ENCODE measurements at places on chromosomes 6 and 20.

DNA sequence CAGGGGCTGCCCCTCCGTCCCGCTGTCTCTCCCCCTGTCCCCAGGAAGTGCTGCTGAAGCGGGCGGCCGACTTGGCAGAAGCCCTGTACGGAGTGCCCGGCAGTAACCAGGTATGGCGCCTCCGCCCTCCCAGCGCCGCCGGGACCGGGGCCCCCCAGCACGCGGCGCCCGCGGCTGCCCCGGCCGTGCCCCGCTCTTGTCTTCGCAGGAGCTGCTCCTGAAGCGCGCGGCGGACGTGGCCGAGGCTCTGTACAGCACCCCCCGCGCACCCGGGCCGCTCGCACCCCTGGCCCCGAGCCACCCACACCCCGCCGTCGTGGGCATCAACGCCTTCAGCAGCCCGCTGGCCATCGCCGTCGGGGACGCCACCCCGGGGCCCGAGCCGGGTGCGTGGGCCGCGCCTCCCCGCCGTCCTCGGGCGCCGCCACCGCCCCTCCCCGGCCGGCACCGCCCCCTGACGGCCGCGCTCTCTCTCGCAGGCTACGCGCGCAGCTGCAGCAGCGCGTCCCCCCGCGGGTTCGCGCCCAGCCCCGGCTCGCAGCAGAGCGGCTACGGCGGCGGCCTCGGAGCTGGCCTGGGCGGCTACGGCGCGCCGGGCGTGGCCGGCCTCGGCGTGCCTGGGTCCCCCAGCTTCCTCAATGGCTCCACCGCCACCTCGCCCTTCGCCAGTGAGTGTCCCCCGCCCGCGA is 48.4 kb downstream of the CPXM1 start:
- DNase-seq: no peak

DNA sequence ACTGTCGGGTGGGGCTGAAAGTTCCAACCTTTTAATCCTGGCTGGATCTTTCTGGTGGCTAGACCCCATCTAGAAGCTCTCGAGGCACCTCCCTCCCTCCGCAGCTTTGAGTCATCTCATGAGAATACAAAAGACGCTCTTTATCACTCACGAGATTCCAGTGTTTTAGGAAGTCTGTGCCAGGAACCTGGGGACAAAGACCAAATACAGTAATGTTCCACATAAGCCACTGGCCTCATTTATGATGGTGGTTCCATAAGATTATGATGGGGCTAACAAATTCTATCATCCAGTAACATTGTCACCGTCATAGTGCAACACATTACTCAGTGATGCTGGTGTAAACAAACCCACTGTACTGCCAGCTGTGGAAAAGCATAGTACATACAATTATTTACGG is 48.7 kb downstream of the NCOA7 start:
- no peak for DNase-seq

- DNase-seq: no peak
Measured at GRCh38 chr6:102039441-102039840, 645.9 kb downstream of the GRIK2 start.

DNA sequence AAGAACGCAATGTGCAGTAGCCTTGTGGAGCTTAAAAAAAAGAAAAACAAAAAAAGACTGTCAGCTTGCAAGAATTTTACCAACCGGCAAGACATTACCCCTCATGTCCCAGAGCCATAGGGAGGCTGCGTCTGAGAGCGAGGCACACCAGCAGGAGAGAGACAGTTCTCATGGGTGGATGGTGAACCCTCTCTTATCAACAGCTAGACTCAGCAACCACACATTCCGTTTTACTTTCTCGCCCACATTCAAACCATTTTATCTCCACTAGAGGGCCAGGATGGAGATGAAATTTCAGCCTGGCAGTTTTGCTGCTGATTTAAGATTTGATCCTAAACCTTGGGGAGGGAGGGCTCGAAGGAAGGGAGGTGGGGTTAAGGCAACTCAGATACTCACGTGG is 247.0 kb downstream of the ATXN1 start:
- DNase-seq: no peak

- DNase-seq: no peak
Measured at GRCh38 chr6:1104988-1105670, 206.8 kb upstream of the FOXQ1 start.

DNA sequence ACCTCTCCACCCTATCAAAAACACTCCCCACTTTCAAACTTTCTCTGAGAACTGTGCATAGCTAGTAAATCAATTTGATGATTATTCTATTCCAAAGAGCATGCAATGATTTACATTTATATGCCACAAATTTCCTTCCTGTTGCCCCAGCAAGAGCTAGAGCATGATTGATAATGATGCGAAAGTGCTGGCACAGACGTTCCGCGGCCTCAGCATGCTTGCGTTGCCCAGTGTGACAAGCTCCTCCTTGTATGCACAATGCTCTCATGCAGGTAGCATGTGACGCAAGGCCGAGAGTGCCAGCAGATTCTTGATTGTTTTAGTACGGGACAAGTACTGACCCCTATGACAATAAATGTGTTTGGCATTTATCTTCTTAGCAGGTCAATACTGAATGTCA is 696.3 kb upstream of the SLC35B3 start:
- DNase-seq: no peak

- no peak for DNase-seq
Measured at GRCh38 chr20:54197621-54198604, 10.0 kb upstream of the PFDN4 start.

- DNase-seq: no peak
Measured at GRCh38 chr20:39029364-39029763, 67.2 kb downstream of the DHX35 start.

DNA sequence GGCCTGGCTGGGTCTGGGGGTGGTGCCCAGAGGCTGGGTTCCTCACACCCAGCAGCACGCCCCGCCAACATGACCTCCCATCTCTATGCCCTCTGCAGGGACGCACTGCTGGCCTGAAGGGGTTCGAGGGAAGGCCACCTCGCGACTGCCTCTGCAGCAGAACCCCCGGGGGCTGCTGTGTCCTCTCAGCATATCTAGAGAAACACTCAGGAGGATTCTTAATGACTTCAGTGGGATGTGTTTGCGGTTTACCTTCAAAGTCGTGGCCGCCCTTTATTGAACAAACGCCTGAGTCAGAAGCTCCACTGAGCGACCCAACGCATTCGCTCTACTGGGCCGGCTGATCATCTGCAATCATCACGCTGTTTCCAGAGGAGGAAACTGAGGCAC is 54.8 kb upstream of the GATA5 start:
- no peak for DNase-seq

DNA sequence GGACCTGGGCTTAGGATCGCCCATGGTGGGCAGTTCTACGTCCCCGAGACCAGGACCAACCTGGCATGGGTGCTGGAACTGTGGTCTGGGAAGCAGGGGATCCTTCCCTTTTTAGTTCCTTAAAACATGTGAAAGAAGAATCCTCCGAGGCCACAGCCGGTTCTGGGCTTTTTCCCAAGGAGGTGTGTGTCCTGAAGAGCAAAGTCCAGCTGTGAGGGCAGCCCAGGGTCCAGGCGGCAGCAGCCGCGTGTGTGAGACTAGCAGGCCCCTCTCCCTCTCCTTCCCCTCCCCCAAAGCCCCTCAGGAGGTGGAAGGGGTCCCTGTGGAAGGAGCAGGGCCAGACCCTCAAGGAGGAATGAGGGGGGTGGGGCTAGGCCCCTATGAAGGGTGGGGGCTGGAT is 35.1 kb upstream of the PCMTD2 start:
- no peak for DNase-seq

DNA sequence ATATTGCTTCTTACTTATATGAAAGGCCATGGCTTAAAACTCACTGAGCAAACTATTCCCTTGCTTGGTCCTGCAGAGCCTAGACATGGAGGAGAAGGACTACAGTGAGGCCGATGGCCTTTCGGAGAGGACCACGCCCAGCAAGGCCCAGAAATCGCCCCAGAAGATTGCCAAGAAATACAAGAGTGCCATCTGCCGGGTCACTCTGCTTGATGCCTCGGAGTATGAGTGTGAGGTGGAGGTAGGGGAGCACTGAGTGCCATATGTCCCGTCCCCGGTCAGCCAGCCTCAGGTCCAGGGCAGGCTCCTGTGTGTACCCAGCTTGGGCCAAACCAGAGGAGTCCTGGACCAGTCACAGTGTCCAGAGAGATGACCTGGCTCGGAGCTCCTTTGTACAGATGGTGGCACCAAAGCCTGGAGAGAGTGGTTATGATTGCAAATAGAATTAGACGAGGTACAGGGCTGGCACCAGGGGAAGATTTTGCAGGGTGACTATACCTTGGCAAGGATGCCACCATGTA is 21.0 kb downstream of the EPB41L1 start:
- DNase-seq: no peak

- DNase-seq: no peak
Measured at GRCh38 chr6:145763742-145764141, 28.4 kb upstream of the EPM2A start.

GRCh38 chr6:37222125-37222967 is 35.2 kb upstream of the TBC1D22B start:
- DNase-seq: no peak

DNA sequence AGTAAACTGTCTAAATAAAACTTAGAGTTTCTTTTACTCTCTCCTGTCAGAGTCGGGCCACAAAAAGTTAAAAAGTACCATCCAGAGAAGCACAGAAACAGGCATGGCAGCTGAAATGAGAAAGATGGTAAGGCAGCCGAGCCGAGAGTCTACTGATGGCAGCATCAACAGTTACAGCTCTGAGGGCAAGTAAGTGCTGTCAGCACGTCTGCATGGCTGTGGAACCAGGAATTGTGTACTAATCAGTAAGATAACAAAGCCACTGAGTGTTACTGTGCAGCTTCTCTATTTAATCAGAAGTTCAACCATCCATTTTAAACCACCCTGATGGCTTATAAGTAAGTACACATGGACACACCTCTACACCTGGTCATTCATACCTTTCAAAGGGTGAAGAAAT is 231.3 kb upstream of the KCNQ5 start:
- no peak for DNase-seq

GRCh38 chr6:169208011-169208410 is 45.6 kb downstream of the THBS2 start:
- DNase-seq: no peak

GRCh38 chr6:129890701-129891100 is 29.6 kb upstream of the TMEM244 start:
- DNase-seq: no peak

- no peak for DNase-seq
Measured at GRCh38 chr6:33642897-33643296, 21.8 kb downstream of the ITPR3 start.

DNA sequence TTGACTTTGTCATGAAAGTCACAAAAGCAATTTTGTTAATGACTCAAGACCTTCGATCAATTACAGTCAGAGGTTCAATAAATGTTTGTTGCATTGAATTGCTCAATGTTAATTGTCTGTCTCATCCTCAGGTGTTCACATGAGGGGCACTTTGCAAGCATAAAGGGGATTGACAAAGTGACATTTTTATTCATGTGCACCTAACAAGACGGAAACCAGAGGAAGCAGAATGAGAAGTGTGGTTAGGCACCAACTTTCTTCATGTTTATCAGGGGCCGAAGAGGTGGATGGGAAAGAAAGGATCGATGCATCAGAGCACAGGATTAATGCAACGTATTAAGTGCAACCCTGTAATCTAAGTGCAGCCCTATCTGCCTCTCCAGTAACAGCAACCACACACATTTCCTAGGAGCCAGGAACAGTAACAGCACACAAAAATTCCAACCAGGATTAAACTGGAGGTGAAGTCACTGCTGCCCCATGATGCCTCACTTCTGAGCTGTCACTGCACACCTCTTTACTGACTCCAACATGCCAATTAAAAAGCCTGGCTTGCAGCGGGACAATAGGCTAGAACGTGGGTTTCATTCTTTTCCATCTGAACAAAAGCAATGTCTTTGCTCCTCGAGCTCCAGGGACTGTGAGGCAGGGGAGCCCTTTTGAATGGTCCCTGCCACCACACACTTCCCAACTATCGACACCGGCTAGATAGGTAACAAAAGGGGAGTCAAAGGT is 262.7 kb downstream of the CD83 start:
- no peak for DNase-seq

DNA sequence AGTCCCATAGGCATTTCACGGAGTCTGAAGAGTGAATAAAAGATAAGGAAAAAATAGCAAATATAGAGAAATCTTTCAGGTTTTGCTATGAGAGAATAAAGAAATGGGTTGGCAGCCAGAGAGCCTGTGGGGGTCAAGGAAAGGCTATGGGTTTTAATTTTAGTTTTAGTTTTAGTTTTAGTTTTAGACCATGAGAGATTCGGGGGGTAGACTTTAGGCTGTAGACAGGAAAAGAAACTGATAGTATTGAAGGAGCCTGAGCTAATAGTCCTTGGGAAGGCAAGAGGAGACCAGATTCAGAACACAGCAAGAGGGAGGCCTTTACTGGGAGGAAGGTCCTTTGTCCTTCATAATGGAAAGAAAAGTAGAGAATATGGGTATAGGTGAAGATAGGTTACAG is 19.3 kb downstream of the DOP1A start:
- no peak for DNase-seq

- DNase-seq: no peak
Measured at GRCh38 chr6:157841211-157841840, 18.3 kb downstream of the SNX9 start.

- DNase-seq: no peak
Measured at GRCh38 chr6:44211284-44211683, 5.4 kb upstream of the MYMX start.

- DNase-seq: no peak
Measured at GRCh38 chr6:105137388-105137787, 42.4 kb downstream of the POPDC3 start.

DNA sequence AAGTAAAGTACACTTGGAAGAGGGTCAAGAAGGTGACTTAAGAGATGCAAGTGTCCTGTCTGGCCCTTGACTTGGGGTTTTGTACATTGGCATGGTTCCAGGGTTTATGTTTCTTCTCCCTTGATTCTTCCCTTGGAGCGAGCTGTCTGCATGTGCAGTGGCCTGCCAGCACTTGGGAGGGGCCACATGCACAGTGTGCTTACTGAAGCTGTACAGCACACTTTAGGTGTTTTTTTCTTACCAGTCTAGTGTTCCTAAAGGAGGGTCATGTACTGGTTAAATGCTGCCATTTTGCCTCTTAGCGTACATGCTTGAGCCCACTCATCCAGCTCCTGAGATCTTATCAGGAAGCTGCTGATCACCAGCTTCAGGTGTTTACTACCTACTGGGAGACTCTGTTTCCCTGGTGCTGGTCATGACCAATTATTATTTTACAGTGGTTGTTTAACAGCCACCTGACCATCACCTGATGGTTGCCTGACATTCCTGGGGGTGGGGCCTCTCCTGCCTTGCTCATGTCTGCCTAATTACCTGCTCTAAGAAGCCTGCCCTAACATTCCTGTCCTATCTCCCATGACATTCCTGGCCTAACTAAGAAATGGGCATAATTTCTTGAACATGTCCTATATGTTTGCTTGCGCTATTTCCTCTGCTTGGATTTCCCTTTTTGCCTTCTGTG is 182.9 kb downstream of the MCHR2 start:
- DNase-seq: no peak

DNA sequence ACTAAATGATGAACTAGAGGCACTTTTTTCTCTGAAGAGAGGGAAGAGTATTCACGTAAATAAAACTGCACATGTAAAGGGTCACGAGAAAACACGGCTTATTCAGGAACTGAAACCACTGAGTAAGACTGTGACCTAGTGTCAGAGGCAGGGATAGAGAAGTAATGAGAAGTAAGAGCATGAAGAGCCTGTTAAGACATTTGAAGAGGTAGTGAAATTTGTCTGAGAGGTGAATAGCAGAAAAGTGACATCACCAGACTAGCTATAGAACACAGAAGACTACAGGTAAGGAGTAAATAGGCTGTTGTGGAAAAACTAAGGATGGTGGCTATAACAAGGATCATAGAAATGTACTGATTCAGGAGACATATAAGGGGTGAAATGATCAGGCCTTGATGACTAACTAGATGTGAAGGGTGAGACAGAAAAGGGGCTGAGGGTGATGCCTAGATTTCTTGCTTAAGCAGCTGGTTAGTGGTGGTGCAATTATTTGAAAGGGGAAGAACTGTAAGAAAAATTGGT is 76.8 kb downstream of the REV3L start:
- DNase-seq: no peak

- DNase-seq: no peak
Measured at GRCh38 chr20:10536531-10536930, 101.4 kb downstream of the SLX4IP start.

Data from cortex of kidney (tissue), 1 donor.